Activated T-cell treated with anti-CD3 and anti-CD28 coated beads, Interleukin-2, amount 50 U/mL, for 72 hours (primary cell): ENCODE measurements at places on chromosomes 4 and X. TPM values are rescaled to one million over a fixed set of nuclear protein-coding genes. Genes with fewer than 3 reads are reported as not detected.

DNA sequence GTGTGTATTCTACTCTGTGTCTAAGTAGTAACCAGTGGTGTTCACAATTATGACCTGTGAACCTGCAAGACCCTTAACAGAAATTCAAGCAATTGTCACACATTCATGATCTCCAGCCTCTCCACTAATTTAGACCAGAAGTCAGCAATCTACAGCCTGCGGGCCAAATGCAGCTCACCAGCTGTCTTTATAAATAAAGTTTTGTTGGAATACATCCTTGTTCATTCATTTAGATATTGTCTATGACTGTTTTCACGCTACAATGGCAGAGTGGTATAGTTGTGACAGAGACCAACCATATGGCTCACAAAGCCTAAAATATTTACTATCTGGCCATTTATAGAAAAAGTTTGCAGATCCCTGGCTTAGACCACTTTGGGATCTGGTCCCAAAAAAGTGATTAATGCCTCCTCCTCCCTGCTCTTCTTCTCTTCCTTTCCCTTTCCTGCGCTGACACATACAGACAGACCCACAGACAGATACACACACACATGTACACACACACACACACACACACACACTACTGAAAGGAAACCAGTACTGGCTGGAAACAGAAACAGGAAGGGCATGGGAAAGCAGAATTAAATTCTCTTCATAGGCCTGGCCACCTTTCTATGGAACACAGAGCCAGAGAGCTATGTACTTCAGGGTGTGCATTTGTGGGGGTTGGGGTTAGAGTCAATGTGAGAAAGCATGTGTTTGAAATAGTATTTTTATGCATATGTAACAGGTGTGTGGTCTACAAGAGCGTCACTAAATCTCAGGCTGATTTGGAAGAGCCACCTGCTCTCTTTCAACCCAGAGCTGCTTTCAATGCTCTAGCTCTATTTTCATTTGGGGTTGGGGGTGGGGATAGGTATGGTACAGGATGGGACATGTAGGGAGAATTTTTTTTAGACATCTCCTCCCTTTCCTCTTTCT, 49.7 kb upstream of the TMEM164 start:
- no peak for DNase-seq

DNA sequence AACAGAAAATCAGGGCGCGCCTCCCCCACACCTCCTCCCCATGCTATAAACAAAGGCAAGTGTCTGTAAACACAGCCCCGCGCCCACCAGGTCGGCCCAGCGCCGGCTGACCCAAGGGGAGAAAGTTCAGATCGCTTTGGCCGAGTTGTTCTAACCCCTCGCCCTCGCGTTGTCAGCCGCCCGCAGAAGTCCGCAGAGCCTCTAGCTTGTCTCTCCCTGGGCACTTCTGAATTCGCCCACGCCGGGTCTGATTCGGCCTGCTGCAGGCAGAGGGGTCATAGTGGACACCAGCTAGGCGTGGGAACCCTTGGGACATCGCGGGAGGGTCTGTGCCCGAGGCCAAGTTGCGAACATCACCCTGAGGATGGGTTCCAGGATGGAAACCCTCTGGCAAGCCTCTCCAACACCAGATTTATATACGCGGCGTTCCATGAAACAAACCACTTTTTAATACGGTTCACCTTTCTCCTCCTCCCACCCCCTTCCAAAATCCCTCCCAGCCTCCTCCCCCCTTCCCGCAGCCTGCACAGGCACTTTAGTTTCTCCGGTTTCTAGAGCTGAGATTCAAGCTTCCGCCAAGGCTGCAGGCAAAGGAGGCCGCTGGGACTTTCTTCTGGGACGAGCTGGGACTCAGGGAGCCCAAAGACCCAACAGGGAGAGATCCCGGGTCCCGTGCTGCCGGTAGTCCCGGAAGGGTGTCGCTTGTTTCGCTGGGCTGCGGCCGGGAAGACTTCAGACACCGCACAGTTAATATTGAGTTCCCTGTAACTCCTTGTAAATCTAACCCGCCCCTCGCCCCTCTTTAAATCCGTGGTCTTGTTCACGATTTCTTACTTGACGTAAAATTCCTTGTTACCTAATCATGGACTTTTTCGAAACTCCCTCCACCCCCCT, 4.7 kb downstream of the HAND2 start:
- DNase-seq, result no peak

- no peak for DNase-seq
Observed at GRCh38 chrX:39063702-39064101, 262.4 kb downstream of the MID1IP1 start.

The IL2 gene
- total RNA-seq, result 19.1 TPM

DNA sequence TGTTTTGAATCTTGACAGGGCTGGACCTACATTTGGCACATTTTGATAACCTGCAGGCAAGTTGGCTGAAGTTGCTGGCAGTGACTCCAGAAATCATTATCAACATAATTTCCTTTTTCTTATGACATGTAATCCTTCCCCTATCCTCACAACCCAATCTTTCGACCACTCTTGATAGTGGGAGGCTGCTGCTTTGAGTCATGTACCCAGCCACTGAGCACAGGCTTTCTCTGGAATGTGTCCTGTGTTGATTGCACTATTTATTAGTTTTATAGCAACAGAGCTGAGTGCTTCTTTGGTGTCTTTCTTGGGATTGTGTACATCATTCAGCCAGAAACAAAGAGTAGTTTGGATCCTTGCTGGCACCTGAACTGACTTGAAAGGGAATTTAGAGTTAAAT, 183.1 kb upstream of the LEF1 start:
- DNase-seq, result no peak

- DNase-seq, result no peak
Observed at GRCh38 chrX:50002067-50002714, 79.8 kb downstream of the CLCN5 start.

- no peak for DNase-seq
Observed at GRCh38 chr4:26809811-26810210, 50.8 kb upstream of the STIM2 start.

The UBL4A gene
- total RNA-seq, result 45.0 TPM

DNA sequence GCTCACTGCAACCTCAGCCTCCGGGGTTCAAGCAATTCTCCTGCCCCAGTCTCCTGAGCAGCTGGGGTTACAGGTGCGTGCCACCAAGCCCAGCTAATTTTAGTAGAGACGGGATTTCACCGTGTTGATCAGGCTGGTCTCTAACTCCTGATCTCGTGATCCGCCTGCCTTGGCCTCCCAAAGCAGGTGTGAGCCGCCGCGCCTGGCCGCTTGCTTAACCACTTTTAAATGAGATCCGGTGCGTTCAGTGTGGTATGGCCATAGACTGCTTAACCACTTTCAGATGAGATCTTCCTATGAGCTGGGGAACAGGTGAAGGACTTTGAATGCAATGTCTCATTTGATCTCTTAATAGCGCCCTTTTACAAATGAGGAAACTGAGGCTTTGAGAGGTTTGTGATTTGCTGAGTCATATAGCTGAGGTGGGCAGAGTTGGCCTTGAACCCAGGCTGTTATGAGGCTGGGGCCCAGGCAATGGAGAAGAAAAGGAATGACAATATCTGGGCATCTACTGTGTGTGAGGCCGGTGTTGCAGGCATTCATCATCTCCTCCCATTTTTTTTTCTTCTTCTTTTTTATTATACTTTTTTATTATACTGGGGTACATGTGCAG, 41.9 kb upstream of the NSG1 start:
- no peak for DNase-seq
